Neural crest cell (in vitro differentiated cells): ENCODE measurements at places on chromosomes 4 and X. TPM values are rescaled to one million over a fixed set of nuclear protein-coding genes. Genes with fewer than 3 reads are reported as not detected.

Gene RNF150
- 21.0 and 23.3 TPM in 2 replicates for total RNA-seq

Gene PRKG2
- total RNA-seq, result 0.77 and 0.86 TPM in 2 replicates

Gene GABRA4
- total RNA-seq, result not detected in 2 replicates

Gene PORCN
- total RNA-seq, result 13.0 and 14.2 TPM in 2 replicates

Gene SPANXN4
- total RNA-seq, result not detected in 2 replicates

Gene AADAT
- total RNA-seq, result 30.7 and 32.5 TPM in 2 replicates

Gene SNX25
- 9.7 and 14.3 TPM in 2 replicates for total RNA-seq

Gene GABRB1
- total RNA-seq, result not detected in 2 replicates

Gene SLC35A2
- total RNA-seq, result 20.0 and 22.6 TPM in 2 replicates

Gene USP51
- 9.4 and 9.9 TPM in 2 replicates for total RNA-seq

Gene TIGD4
- 3.8 and 3.9 TPM in 2 replicates for total RNA-seq

Gene TNIP3
- not detected in 2 replicates for total RNA-seq

Gene GAB3
- total RNA-seq, result 0.07 and 0.12 TPM in 2 replicates

Gene MAGEB6
- not detected in 2 replicates for total RNA-seq

GRCh38 chrX:103538728-103539127, 19.4 kb upstream of the RAB40A start:
- H3K4me3 ChIP-seq, result no peak overlapping the region
- DNase-seq, result no peak
- peaks cover 3% of the 10 kb centered on the region for H3K4me1 ChIP-seq
- H3K27ac ChIP-seq, result no peak overlapping the region
- no peaks in the 10 kb centered on the region for H3K27me3 ChIP-seq

- peaks cover 2% of the 10 kb centered on the region for H3K36me3 ChIP-seq
- no peak for DNase-seq
- H3K4me3 ChIP-seq, result no peak overlapping the region
- H3K4me1 ChIP-seq, result no peaks in the 10 kb centered on the region
Observed at GRCh38 chrX:41541386-41541785, 94.2 kb downstream of the NYX start.

DNA sequence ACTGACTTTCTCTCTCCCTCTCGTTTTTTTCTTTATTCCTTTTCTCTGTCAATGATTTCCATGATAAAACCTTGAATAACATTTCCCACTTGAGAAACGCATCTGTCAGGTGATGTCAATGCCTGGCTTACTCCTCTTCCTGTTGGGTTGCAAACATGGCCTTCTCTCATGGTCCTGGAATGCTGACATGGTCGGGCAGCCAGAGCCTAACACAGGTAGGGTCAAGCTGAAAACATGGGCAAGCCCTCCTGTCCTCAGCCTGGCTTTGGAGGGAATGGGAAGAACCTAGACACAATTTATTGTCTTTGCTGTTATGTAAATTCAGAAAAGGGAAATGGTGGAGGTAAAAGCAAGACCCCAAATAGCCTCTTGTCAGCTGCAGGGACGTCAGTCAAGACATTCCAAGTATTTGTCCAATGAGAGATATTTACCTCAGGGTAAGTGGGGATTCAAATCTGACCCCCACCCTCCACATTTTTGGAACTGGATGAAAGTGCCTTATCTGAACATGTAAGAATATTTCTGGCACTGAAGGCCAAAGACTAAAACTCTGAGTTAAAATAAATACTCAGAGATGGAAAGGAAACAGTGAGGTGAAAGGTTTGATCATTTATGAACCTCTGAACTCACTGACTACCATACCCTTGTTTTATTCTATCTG, 473.8 kb downstream of the SPRY1 start:
- peaks cover 3% of the 10 kb centered on the region for H3K36me3 ChIP-seq
- no peak overlapping the region for H3K27ac ChIP-seq
- no peak overlapping the region for H3K4me3 ChIP-seq
- H3K27me3 ChIP-seq, result no peaks in the 10 kb centered on the region
- DNase-seq, result no peak

DNA sequence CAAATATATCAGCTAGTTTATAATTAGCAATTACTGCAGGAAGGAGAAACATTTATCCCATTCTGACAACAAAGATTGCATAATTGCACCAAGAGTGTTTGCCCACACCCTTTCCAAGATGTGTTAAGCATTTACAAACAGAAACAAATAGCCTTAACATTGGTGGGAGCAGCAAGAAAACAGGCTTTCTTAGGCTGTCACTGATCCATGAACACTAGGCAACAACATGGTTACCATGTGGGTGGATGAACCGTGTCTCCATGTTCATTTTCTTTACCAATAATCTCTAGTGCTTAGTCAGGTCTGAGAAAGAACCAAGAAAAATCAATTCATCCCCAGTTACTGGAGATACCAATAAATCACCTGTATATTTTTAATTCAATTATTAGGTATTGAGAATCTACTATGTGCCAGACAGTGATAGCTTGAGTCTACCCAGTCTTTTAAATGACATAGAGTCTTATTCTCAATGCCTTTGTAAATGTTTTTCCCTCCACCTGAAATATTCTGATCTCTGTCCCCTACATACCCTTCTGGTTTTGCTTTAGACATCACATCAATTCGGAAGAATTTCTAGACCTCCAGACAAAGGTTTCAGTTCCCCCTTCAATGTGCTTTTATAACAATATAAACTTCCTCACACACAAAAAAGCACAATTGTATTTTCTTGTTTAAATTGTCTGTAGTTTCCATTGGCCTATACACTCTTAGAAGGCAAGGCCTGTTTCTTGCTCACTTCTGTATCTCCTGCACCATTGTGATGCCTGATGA, 286.6 kb downstream of the PPP1R2C start:
- no peaks in the 10 kb centered on the region for H3K36me3 ChIP-seq
- no peaks in the 10 kb centered on the region for H3K4me1 ChIP-seq
- H3K27ac ChIP-seq, result no peak overlapping the region
- no peaks in the 10 kb centered on the region for H3K27me3 ChIP-seq

DNA sequence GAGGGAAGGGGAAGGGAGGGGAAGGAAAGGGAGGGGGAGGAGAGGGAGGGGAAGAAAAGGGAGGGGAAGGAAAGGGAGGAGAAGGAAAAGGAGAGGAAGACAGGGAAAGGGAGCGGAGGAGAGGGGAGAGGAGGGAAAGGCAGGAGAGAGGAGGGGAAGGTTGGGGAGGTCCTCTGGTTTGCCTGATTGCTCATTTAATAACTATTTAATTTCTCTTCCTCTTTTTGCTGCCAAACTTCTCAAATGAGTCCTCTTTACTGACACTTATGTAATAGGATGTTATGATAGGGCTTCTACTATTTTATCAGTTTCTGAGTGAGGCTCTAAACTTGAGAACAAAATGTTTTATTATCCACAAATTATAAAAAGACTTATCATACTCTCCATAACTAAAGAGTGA, 35.4 kb upstream of the PPA2 start:
- no peak overlapping the region for H3K4me3 ChIP-seq
- H3K36me3 ChIP-seq, result peaks cover 2% of the 10 kb centered on the region
- H3K27ac ChIP-seq, result no peak overlapping the region
- DNase-seq, result no peak
- H3K27me3 ChIP-seq, result peaks cover 29% of the 10 kb centered on the region

- H3K36me3 ChIP-seq, result no peaks in the 10 kb centered on the region
- no peaks in the 10 kb centered on the region for H3K4me1 ChIP-seq
- no peak for DNase-seq
- H3K4me3 ChIP-seq, result no peak overlapping the region
- H3K27me3 ChIP-seq, result no peaks in the 10 kb centered on the region
Observed at GRCh38 chr4:156523991-156524390, 447.6 kb downstream of the PDGFC start.

- H3K27me3 ChIP-seq, result no peaks in the 10 kb centered on the region
- peaks cover 12% of the 10 kb centered on the region for H3K4me1 ChIP-seq
- DNase-seq, result no peak
- H3K27ac ChIP-seq, result no peak overlapping the region
- peaks cover 5% of the 10 kb centered on the region for H3K36me3 ChIP-seq
- no peak overlapping the region for H3K4me3 ChIP-seq
Observed at GRCh38 chrX:48939524-48940228, 17.7 kb downstream of the OTUD5 start.

DNA sequence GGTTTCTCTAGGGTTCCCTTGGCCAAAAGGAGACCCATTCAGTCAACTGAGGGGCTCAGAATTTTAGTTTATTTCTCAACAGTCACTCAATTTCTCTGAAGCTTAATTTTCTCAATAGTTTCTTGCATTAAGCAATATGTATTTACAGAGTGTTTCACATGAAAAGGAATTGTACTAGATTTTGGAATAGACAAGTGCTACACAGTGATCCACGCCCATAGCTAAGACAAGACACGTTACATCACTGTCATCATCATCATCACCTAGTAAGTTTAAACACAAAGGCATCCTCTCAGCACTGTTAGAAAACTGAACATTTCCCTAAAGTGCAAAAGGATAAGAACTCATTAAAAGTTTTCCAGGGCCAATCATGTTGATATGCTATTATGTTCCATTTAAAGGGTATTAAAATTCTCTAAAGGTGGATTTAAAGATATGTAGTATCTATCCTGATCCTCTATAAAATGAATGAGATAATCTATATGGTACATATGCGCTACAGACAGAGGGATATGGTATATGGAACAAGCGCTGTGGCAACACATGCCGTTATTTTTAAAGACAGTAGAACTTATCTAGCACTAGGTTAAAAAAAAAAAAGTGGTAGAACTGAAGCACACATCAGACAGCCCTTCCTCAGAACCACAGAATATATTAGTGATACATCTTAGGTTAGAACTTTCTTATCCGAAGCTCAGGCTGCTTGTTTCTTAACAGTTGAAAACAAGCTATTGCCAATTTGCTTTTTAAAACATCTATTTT, 12.1 kb downstream of the PPA2 start:
- H3K4me1 ChIP-seq, result peaks cover 5% of the 10 kb centered on the region
- no peak overlapping the region for H3K27ac ChIP-seq
- no peak for DNase-seq
- H3K4me3 ChIP-seq, result no peak overlapping the region
- H3K27me3 ChIP-seq, result no peaks in the 10 kb centered on the region

GRCh38 chrX:20742106-20742505, 475.4 kb upstream of the RPS6KA3 start:
- H3K36me3 ChIP-seq, result no peaks in the 10 kb centered on the region
- H3K27me3 ChIP-seq, result no peaks in the 10 kb centered on the region
- no peak for DNase-seq
- no peaks in the 10 kb centered on the region for H3K4me1 ChIP-seq
- peak overlapping the region; percentile 5 for H3K27ac ChIP-seq

DNA sequence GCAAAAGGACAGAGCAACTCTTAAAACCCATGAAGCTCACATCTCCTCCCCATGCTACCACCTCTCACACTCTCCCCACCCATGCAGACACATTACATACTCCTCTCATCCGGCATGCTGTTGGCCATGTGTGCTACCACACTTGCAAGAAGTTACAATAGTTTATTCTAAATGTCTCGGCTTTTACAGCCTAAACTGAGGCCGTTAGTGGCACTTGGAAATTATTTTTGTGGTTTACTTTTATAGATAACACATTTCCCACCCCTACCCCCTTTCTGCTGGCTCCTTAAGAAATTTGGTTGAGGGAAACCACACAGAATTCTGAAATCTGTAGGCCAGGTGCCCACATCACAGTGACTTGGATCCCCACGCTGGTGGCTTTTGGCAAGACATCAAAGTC, 141.1 kb upstream of the HHIP start:
- DNase-seq, result no peak
- peaks cover 11% of the 10 kb centered on the region for H3K4me1 ChIP-seq
- no peak overlapping the region for H3K4me3 ChIP-seq
- H3K27ac ChIP-seq, result no peak overlapping the region

DNA sequence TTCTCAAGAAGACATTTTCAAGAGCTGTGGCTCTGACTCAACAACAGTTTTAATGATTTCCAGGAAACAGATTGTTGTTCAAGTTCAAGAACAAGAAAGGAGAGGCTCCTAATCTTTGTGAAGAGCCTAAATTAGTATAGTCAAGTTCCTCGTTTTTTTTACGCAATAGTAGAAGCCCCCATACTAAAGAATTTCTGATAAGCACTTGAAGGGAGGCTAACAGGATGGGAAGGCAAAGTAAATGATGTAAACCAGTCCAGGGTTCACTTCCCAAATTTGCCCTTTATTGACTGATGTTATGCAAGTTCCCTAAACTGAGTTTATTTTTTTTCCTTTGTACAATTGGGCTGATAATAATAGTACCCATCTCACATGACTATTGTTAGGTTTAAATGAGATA, 178.2 kb downstream of the RTL9 start:
- H3K36me3 ChIP-seq, result peaks cover 4% of the 10 kb centered on the region
- H3K4me1 ChIP-seq, result no peaks in the 10 kb centered on the region
- H3K27ac ChIP-seq, result no peak overlapping the region
- no peaks in the 10 kb centered on the region for H3K27me3 ChIP-seq

DNA sequence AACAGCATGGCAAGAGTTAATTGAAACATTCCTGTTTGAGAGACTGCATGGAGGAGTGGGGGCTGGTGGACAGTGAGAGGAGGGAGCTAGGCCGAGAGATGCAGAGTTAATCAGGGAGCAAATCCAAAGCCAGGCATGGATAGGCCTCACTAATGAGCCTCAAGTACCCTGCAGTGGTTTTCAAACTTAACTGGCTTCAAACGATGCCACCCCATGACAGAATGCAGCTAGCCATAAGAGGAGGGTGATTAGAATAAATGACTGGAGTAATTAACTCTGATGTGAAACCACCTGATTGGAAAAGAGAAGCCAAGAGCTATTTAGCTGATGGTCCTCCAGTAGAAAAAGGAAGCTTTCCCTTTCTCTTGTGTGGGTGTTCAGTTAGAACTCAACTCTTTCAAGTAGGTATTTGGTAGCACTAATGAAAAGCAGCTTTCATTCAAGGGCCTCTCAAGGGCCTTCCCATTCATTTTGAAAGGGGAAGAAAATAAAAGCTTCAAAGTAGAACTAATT, 215.4 kb upstream of the MAB21L2 start:
- H3K36me3 ChIP-seq, result no peaks in the 10 kb centered on the region
- no peaks in the 10 kb centered on the region for H3K27me3 ChIP-seq
- H3K4me3 ChIP-seq, result peak overlapping the region; percentile 81
- H3K27ac ChIP-seq, result peak overlapping the region; percentile 99
- peak; percentile 25 for DNase-seq
- H3K4me1 ChIP-seq, result peaks cover 51% of the 10 kb centered on the region

DNA sequence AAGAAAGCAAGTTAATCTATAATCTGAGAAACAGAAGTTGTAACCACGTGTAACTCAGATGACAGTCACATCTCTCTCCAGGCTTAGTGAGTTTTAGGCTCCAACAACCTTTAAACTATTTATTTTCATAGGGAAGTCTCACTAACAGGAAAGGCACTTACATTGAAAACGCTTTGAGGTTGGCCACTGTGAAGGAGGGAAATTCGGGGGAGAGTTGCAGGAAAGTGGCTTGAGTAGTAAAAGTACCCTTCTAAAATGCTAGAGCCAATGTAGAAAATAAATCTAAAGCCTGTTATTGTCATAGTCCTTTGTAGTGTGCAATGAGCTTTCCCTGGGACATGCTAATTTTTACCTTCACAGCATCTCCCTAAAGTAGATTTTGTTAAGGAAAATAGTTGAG, 995 bp upstream of the NFXL1 start:
- peaks cover 33% of the 10 kb centered on the region for H3K4me1 ChIP-seq
- peak overlapping the region; percentile 100 for H3K4me3 ChIP-seq
- no peak overlapping the region for H3K27ac ChIP-seq
- peaks cover 6% of the 10 kb centered on the region for H3K27me3 ChIP-seq

GRCh38 chr4:54447304-54447703, 210.5 kb upstream of the KIT start:
- no peaks in the 10 kb centered on the region for H3K4me1 ChIP-seq
- H3K4me3 ChIP-seq, result no peak overlapping the region
- no peak for DNase-seq
- H3K27ac ChIP-seq, result no peak overlapping the region
- peaks cover 7% of the 10 kb centered on the region for H3K36me3 ChIP-seq

- no peaks in the 10 kb centered on the region for H3K27me3 ChIP-seq
- H3K27ac ChIP-seq, result no peak overlapping the region
- no peaks in the 10 kb centered on the region for H3K36me3 ChIP-seq
Observed at GRCh38 chrX:16160729-16161128, 6.6 kb upstream of the MAGEB17 start.
